Chondrocyte (in vitro differentiated cells): ENCODE measurements at places on chromosomes 6 and 20. TPM values are rescaled to one million over a fixed set of nuclear protein-coding genes. Genes with fewer than 3 reads are reported as not detected.

- no peak for DNase-seq
These were observed 42.3 kb upstream of the PTPN1 start for GRCh38 chr20:50467718-50468356.

- DNase-seq, result no peak
These were observed 3.5 kb downstream of the NDUFAF5 start for GRCh38 chr20:13788167-13788834.

DNA sequence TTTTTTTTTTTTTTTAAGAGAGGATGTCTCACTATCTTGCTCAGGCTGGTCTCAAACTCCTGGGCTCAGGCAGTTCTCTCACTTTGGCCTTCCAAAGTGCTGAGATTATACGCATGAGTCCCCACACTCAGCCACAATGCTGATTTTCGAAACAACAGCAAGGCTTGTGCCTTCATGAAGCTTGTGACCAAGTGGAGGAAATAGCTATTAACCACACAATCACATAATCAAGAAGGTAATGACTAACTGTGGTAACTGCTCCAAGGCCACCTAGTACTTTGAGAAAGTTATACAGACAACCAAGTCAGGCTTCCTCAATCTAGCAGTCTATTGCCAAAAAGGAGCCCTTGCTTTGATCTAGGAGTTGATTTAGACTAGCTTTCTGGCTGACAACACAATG, 46.3 kb downstream of the SOD2 start:
- DNase-seq, result no peak

DNA sequence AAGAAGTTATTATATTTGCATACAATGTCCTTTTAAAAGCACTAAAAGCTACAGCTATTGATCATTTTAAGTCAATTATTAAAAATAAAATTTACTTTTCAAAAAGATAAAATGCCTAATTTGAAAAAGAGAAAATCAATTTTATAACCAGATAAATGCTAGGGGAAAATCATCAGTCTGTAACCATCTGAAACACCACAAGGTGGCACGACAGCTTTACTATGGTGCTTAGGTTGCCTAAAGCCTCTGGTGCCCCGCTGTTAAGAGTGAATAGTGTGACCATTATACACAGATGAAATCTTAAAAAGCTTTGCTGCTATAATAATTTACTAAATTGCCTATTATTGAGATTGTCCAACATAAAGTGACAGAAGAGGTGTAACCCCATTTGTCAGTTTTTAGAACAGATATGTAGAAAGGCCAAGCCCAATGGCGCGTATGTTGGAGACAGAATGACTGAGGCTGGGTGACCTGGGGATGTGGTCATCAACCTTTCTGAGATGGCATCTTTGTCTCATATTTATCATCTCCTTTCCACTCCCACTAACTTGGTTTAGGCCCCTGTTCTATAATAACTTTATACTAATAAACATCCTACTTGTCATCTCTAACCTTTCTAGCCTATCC, 100.8 kb downstream of the MOXD1 start:
- DNase-seq, result no peak

The KCNS1 gene
- total RNA-seq, result 0.55 to 1.1 TPM (median 0.59 TPM) in 3 replicates

The MYLK2 gene
- total RNA-seq, result 1.3 to 3.3 TPM (median 2.9 TPM) in 3 replicates
